ENCODE measurements at places on chromosomes 6 and 20.
A peak's percentile ranks its signal among the peaks of the same experiment; 100 is the strongest.

- no peak for DNase-seq
Measured at GRCh38 chr6:131858765-131859415, 51.1 kb downstream of the ENPP1 start.

DNA sequence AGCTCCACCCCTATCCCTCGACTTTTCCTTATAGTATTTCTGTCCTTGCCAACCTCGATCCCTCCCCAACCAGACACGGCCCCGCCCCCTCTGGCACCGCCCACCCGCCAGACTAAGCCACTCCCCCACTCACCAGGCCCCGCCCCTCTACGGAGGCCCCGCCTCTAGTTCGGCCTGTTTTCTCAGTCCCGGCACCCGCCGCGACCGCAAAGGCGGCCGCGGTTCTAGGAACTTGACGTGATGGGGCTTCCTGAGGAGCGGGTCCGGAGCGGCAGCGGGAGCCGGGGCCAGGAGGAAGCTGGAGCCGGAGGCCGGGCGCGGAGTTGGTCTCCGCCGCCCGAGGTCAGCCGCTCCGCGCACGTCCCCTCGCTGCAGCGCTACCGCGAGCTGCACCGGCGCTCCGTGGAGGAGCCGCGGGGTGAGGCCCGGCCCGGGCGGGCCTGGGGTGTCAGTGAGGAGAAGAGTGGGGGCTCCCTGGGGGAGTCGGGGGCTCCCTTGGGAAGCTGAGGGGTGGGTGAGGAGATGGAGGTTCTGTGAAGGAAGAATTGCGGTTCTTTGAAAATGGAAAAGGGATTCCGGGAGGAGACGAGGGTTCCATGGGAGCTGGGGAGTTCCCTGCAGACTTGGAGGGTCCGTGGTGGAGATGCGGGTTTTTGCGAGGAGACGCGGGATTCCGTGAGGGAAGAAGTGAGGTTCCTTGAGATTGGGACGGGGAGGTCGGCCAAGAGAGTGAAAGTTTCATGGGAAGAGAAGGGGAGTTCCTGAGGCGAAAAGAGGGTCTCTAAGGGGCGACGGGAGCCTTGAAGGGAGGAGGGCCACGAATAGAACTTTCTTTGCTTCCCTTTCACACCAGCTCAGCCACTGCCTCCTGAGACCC is at the start of gene ACSS2:
Gene ACSS2, plus strand, starts transcription at position 207 of the 877 bp plus-strand sequence. Its CDS starts 34 bp downstream, at position 241.
- DNase-seq: peak; percentile 91

DNA sequence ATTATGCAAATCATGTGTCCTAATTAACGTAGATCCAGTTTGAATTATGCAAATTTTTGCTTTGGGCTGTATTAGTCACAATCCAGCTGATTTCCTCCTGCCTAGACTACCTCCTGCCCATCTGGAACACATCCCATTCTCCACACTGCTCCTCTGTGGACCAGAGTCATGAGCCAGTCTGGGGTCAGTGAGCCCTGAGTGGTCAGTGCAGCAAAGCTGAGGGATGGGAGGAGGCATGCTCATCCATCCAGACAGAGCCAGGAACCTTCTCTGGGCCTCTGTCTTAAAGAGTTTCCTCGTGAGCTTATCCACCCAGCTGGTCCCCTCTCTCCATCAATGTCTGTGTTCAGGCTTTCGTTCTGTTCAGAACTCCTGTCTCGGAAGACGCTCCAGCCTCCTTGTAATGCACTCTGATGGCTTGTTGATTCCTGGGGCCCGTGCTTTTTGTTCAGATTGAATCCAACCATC is 747.8 kb downstream of the PTPRT start:
- DNase-seq: no peak

GRCh38 chr20:36873498-36874189 is 2.3 kb upstream of the TLDC2 start:
- no peak for DNase-seq

DNA sequence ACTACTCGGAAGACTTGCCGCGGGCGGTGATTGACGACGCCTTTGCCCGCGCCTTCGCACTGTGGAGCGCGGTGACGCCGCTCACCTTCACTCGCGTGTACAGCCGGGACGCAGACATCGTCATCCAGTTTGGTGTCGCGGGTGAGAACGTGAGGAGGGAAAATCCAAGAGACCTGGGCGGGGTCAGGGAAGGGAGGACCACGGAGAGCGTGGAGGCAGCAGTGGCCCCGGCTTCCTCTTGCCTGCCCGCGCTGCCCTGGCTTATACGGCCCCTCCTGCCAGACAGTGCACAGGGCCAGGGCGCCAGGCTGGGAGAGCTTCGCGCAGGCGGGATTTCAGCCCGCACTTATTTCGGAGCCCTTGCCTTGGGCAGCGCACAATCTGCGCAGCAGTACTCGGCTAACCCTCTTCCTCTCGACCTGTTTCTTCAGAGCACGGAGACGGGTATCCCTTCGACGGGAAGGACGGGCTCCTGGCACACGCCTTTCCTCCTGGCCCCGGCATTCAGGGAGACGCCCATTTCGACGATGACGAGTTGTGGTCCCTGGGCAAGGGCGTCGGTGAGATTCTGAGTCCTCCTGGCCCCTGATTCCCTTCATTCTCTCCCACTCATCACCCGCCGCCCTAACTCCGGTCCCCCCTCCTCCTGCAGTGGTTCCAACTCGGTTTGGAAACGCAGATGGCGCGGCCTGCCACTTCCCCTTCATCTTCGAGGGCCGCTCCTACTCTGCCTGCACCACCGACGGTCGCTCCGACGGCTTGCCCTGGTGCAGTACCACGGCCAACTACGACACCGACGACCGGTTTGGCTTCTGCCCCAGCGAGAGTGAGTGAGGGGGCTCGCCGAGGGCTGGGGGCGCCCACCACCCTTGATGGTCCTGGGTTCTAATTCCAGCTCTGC is 2.0 kb downstream of the MMP9 start:
- DNase-seq: no peak

- no peak for DNase-seq
Measured at GRCh38 chr20:8255945-8256632, 124.0 kb downstream of the PLCB1 start.

DNA sequence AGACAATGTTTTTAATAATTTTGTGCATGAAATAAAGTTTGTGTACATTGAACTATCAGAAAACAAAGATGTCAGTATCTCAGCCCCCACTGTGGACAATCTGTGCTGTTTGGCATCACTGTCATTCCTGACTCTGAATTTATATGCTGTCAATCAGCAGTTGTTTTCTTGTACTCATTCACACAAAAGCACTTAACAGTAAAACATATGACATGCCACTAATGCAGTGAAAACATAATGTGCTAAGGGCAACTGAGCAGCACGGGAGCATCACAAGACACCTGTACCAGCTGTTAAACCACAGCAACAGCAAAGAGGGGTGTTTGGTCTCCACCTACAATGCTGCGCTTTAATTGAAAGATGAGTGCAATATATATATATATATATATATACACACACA is 647.8 kb upstream of the SLC35B3 start:
- DNase-seq: no peak

- no peak for DNase-seq
Measured at GRCh38 chr20:62066983-62067433, 1.3 kb upstream of the TAF4 start.

GRCh38 chr20:16393836-16394235 is 179.4 kb downstream of the KIF16B start:
- no peak for DNase-seq

GRCh38 chr6:5054245-5054873 is 30.8 kb upstream of the PPP1R3G start:
- no peak for DNase-seq

DNA sequence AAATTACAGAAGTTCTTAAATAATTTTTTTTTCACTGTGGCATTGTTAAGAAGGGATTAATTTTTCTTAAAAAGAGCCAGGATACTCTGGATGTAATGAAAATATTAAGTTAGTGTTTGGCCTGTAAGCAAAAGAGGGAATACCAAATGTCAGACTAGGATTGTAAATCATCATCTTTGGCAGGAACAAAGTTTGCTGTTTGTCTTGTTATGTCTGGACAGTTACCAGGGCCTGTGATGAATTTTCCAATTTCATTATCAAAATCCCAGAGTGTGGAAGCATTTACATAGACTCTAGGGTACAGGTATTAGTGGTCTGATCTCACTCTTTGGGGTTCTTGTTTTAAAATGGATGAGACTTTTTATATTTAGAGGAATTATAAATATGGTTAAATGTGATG is 26.1 kb downstream of the CEP57L1 start:
- no peak for DNase-seq

- no peak for DNase-seq
Measured at GRCh38 chr6:52155791-52156576, 30.2 kb upstream of the IL17A start.

- no peak for DNase-seq
Measured at GRCh38 chr6:35496036-35496840, 641 bp downstream of the TEAD3 start.

DNA sequence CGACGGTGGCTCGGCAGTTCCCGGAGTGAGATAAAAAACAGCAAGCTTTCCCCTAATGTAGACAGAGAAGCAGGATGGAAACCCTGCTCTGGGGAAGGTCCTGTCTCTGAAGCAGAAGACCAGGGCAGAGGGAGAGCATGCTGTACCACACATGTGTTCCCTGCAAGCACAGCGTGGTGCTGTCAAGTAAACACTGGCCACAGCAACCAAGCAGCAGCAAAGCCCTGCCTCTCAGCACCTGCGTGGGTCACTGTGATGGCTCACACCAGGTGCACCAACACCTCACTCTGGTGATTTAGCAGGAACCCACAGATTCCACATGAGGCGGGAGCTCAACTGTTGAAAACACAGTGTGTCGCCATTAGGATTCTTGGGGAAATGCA is 65.2 kb upstream of the TXNDC5 start:
- DNase-seq: no peak

DNA sequence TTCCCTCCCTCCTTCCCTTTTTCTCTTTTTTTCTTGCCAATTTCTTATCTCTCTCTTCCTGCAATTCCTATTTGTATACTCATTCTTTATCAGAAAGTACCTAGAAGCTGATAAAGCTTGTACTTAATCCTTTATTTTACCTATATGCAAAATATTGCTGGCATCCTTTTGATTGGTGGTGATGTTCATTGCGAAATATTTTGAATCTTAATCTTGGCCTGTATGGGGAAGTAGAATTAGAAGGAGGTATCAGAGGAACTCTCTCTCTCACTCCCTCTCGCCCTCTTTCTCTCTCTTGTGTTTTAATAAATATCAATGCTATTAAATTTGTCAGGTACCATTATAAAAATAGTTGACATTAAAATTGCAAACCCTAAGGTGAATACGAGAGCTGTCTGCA is 52.8 kb downstream of the UST start:
- DNase-seq: no peak

All from stimulated activated CD8-positive, alpha-beta memory T cell treated with anti-CD3 and anti-CD28 coated beads, Interleukin-2, amount 100 ng/mL, for 1 hour (primary cell).